ENCODE measurements at places on chromosomes 3 and 15.

DNA sequence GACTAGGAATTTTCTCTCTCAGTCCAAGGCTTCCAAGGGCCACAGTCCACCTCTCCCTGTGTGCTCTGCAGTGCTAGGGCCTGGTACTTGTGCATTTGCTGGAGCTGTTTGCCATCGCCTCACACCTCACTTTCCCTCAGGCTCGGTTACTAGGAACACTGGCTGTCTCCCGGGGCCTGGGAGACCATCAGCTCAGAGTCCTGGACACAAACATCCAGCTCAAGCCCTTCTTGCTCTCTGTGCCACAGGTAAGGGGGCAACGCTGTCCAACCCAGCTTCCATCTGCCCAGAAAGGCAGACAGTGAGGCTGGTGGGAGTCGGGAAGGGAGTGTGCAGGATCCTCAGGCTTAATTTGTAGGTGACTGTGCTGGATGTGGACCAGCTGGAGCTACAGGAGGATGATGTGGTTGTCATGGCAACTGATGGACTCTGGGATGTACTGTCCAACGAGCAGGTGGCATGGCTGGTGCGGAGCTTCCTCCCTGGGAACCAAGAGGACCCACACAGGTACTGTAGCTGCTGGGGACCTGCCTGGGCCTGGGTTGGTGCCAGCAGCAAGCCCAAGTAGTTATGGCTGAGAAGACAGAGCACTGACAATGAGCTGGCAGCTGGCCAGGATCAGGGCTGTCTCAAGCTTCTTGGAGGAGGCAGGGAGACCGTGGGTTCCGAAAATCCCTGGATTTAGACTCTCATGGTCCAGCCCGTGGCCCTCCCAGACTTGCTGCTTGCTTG is 3.4 kb downstream of the PPM1M start:
- no peak for DNase-seq

DNA sequence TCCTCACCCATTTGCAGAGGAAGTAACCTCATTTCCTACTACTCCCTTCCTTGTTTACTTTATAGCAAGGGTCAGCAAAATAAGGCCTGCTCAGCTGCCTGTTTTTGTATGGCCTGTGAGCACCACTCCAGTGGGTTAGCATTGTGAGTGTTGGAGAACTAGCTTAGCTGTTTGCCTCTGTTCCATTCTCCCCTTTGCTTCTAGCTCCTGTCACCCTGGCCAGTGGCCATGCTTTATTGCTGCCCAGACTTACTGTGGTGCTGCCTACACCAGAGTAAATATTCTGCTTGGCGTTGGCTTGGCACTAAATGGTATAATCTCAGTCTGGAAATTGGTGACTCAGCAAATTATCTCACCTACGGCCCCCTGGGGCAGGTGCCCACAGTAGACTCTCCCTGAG is 8.8 kb downstream of the PDCD6IP start:
- DNase-seq: no peak

DNA sequence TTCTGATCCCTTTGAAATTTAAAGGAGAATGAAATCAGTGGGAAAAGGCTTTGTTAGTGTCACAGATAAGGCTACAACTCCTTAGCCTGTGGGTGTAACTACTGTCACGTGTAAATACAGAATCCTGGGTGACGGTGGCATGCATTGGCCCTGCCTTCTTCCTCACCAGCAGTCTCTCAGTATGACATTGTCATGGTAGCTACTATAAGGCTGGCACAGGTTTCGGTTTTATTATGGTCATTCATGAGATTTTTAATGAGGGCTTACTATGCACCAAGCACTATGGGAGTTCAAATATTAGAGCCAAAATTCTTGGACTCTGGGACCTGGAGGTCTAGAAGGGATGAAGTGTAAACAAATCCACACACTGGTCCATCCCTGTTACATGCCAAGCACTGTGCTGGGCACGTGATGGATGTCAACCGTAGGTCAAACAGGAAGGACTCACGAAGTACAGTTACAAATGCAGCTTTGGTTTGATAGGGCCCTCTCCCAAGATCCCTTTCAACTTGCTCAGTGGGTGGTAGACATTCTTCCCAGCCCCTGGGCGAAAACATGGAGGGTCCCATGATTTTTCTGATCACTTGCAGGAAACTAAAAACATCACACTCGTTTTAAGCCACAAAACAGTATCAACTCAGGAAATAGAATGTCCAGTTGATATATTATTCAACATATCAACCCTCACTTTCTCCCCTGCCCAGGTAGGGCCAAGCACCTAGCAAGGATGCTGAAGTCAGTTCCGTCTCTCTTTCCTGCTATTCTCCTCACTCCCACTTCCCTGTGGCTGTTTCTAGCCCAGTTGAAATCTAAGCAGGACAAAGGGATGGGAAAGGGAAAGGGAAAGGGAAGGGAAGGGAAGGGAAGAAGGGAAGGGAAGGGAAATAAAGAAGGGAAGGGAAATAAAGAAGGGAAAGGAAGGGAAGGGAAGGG is 25.3 kb downstream of the BFSP2 start:
- DNase-seq: no peak

DNA sequence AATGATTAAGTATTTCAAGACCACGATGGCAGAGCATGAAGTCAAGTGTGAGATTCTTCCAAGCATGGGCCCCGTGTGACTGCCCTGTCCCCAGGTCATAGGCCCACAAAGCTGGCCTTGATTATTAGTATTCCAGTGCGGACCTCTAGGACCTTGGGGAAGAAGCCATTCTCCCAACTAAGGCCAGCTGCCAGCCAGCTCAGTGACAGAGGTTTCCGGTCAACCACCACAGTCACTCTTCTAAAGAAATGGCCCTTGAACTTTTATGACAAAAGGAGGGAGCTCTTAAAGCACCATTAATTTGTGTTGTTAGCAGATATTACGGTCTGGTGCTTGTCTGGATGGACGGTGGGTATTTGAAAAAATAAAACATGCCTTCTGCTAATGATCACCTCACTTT is 28.0 kb downstream of the FAM3D start:
- DNase-seq: no peak

- DNase-seq: no peak
Measured at GRCh38 chr15:60982249-60982910, 246.7 kb downstream of the RORA start.

DNA sequence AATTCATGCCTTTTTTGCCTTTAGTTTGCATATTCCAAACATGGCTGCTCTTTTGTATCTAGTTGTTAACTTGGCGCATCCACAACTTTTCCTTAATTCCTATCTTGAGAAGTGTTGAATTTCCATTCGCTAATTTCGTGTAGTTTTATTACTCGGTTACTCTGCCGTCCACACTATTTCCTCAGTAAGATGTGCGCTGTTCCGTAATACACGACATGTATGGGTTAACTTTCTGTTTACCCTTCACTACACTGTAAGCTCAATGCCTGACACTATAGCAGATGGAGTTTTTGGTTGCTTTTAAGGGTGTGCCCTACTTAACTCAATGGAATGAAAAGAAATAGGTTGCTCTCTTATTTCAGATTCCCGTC is 724 bp downstream of the RPSA start:
- no peak for DNase-seq

DNA sequence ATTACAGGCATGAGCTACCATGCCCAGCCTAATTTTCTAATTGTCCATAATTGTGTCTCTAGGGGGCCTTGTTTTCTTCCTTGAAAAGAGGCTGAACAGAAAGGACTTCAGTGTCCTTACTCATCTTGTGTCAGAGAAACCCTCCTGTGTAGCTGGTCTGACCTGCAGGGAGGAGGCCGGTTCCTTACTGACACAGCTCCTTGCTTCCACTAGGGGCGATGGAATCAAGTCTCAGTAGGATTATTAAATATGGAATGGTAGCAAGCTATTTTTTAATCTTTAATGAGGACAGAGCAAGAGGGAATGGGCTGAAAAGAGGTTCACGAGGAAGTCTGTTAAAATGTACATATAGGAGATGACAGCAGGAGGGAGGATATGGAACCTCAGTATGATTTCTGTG is 8.6 kb downstream of the LPCAT4 start:
- no peak for DNase-seq

DNA sequence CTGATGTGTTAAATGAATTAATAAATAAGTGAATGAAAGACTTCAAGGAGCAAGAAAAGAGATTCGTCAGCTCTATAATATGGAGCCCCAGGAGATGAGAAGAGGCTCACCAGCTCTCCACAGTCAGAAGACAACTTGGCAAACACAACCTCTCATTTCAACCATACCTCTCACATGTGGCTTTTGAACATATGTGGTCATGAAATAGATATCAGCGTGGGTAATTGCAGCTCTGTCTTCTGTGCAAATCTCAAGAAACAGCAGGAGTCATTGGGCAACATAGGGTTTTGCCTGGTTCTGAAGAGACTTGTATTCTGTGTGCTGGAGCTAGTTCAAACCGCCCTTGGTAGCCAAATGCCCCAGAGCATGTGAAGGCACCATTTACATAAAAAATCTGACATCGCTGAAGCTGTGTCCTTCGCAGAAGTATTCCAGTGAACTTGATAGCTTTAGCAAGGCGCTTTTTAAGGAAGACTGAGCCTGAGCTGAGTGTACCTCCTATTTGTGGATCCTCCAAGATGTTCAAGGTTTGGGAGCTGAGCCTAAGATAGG is 8.4 kb downstream of the CX3CR1 start:
- no peak for DNase-seq

- no peak for DNase-seq
Measured at GRCh38 chr15:57220205-57220604, 156.1 kb upstream of the CGNL1 start.

- no peak for DNase-seq
Measured at GRCh38 chr3:41064070-41064469, 135.2 kb upstream of the CTNNB1 start.

GRCh38 chr15:96327155-96327741 is 3.3 kb upstream of the NR2F2 start:
- no peak for DNase-seq

- DNase-seq: no peak
Measured at GRCh38 chr3:180913581-180914404, 1.3 kb downstream of the FXR1 start.

DNA sequence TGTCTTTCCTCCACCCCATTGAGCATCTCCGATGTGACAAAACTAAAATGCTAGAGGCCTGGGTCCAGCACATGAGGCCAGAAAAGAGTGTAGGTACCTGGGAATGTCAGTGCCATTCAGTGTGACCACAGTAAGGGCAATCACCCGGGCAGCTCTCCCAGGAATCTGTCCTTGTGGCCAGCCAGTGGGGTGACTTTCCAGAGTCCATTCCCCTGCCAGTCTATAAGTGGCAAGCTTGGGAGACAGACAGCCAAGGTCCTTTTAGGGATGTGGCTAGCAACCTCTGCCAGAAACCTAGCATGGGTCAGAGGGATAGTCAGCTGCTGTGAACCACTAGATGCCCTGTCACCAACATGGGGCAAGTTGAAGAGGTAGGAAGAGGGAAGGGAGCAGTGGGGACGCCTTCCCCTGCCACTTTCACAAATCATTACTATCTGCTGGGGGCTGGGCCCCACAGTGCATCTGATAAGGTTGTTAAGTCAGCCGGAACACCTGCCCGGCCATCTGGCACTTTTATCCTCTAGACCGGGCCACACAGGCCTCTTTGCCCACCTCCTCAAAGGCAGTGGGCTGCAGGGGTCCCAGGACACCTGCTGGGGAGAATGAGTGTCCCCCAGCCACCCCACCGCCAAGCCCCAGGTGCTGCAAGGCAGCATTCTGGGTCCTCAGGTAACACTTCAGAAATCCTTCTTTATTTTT is 24.8 kb upstream of the DET1 start:
- no peak for DNase-seq

- no peak for DNase-seq
Measured at GRCh38 chr3:156837115-156837514, 11.0 kb downstream of the LEKR1 start.

- no peak for DNase-seq
Measured at GRCh38 chr3:179348325-179349013, 960 bp downstream of the MFN1 start.

DNA sequence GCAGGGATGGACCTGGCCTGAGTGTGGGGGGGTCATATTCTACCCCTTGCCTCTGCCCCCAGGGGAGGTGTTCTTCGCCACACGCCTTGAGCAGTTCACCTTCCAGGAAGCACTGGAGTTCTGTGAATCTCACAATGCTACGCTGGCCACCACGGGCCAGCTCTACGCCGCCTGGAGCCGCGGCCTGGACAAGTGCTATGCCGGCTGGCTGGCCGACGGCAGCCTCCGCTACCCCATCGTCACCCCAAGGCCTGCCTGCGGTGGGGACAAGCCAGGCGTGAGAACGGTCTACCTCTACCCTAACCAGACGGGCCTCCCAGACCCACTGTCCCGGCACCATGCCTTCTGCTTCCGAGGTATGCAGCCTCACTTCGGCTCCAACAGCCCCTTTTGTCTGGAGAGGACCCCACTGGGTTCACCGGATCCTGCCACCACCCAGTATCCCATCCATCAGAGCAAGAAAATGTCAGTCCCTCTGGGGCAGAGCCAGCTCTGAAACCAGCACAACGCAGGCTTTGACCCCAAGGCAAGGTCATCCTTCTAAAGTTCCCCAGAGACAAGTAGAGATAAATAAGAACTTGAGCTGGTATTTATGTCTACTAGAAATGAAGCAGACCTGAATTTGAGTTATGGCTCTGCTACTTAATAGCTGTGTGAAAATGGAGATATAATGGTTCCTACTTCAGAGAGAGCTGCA is 45.8 kb downstream of the HAPLN3 start:
- no peak for DNase-seq

- no peak for DNase-seq
Measured at GRCh38 chr15:71328453-71328852, 213.2 kb downstream of the THSD4 start.

DNA sequence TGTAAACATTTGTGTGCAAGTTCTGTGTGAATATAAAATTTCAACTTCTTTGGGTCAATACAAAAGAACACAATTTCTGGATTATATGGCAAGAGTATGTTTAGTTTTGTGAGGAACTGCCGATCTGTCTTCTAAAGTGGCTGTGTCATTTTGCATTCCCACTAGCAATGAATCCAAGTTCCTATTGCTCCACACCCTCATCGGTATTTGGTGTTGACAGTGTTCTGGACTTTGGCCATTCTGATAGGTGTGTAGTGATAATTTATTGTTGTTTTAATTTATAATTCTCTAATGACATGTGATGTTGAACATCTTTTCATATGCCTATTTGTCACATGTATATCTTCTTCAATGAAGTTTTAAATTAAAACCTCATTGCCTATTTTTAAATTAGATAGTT is 58.2 kb upstream of the TMC3 start:
- DNase-seq: no peak

- DNase-seq: no peak
Measured at GRCh38 chr3:148101061-148101460, 596.6 kb upstream of the AGTR1 start.

DNA sequence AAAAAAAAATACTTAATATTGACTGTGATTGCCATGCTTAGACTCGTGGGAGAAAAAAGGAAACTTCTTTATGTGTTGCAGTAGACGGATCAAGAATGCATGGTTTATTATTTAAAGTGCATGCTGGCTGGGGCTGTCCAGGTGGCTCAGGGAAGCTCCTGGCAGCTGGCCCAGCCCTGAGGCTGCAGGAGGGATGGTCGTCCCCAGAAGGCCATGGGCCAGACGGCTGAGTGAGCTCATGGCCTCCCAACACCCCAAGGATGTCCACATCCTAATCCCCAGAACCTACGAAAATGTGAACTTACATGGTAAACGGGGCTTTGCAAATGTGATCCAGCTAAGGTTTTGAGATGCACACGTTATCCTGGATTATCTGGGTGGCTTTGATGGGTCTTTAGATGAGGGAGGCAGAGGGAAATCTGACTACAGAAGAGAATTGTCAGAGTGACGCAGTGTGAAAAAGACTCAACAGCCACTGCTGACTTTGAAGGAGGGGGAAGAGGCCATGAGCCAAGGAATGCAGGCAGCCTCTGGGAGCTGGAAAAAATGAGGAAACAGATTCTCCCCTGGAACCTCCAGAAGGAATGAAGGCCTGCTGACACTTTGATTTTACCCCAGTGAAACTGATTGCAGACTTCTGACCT is 29.8 kb downstream of the ADAMTS17 start:
- DNase-seq: no peak
